ENCODE measurements at places on chromosomes 2 and 18.
A peak's percentile ranks its signal among the peaks of the same experiment; 100 is the strongest.

- no peak for DNase-seq
These were observed 52.0 kb upstream of the HAAO start for GRCh38 chr2:42844366-42844765.

GRCh38 chr2:56211048-56211447, 27.3 kb downstream of the CCDC85A start:
- no peak for DNase-seq

- DNase-seq, result no peak
These were observed 129.9 kb upstream of the ITGA6 start for GRCh38 chr2:172297531-172297930.

- DNase-seq, result peak; percentile 48
These were observed 55.4 kb upstream of the GLI2 start for GRCh38 chr2:120680136-120680761.

DNA sequence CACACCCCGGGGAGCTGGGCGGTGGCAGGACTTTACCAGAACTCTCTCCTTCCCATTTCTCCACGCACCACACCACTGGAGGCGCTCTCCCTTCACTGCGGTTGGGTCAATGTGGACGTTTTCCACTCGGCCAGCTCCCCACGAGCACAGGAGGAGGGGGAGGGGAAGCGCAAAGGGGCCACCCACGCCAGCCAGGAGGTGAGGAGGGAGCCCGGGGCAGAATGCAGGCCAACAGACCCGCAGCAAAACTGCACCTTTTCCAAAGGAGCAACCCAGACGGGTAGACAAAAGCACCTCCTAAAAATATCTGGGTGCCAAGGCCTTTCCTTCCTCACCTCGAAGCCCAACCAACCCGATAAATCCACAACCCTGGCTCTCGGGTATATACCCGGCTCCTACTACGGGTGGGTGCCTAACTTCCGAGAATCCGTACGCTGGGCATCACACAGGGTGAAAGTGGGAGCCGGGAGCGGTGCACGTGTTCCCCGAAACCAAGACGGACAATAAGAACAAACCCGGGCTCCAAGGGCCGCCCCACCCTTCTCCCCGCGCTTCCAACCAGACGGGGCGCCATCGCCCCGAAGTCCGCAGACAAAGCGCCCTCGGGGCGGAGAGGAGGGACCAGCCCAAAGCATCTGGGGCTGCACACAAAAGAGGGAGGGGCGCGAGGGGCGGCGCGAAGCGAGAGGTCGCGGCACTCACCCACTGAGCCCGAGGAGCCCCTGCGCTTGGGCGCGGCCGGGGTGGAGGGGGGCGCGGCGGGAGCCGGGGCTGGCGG, 1.0 kb downstream of the RTN4 start:
- DNase-seq, result peak; percentile 25

DNA sequence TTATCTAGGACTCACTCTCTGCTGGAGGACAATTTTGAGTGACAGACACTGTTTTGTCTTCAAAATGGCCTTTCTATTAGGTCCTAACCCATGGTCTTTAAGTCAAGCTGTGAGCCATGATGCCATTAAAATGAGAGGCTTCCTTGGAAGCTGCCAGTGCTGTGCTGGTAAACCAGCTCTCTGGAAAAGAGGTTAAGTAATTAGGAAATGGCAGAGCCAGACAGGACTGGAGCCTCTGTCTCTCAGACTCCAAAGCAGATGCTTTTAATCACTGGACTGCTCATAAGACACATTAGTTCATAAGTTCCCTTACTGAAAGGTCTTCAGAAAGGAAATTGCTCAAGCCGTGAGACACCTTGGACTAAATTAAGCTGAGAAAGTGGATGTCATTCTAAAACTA, 25.8 kb upstream of the LHCGR start:
- DNase-seq, result no peak

DNA sequence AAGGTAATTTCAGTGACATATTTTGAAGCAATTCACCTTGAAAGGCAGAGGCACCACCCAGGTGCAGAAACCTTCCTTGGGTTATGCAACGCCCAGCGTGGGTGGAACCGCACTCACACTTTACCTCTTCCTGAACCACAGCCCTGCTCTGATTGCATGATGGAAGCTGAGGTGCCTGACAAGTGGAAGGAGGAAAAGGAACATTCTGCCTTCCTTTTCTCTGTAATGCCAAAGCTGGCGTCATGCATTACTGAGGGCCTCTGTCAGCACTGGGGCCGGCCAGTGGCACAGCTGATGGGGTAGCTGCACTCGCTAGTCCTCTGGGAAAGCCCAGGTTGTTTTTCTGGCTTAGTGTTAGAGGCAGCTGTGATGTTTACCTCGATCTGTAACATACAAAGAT, 266.5 kb downstream of the NEDD4L start:
- no peak for DNase-seq

DNA sequence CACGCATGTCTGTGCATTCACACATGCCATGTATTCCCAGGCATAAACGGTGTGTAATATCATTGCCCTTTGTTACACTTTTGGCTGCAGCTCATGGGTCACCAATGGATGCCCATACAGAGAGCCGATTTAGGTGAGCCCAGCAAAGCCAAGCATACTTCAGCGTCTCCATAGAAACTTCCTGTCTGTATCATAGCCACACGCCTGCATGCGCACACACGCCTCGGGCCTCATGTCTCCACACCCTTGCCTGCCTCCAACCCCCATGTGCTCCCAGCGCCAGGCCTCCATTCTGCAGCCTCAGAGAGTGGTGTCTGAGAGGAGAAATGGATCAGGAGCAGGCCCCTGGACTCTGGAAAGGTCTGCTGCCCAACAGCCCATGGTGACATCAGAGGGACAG, 33.5 kb upstream of the SELENOI start:
- no peak for DNase-seq

- DNase-seq, result no peak
These were observed 55.3 kb upstream of the AFF3 start for GRCh38 chr2:100197631-100198153.

- no peak for DNase-seq
These were observed 53.8 kb downstream of the SEMA4F start for GRCh38 chr2:74707837-74708236.

All from stimulated activated CD8-positive, alpha-beta memory T cell treated with anti-CD3 and anti-CD28 coated beads, Interleukin-7, amount 100 ng/mL, for 1 hour (primary cell).